ENCODE measurements at places on chromosomes 2 and 18. TPM values are rescaled to one million over a fixed set of nuclear protein-coding genes. Genes with fewer than 3 reads are reported as not detected.

ELOA2 gene
- not detected for total RNA-seq

RNF25 gene
- 3.6 TPM for total RNA-seq

ZNF804A gene
- total RNA-seq: not detected

CLIP4 gene
- total RNA-seq: 9.6 TPM

NCKAP5 gene
- total RNA-seq: 8.0 TPM

SPAG16 gene
- 117 TPM for total RNA-seq

MAL gene
- 95.5 TPM for total RNA-seq

CCDC178 gene
- not detected for total RNA-seq

TBR1 gene
- not detected for total RNA-seq

ANKRD30B gene
- total RNA-seq: not detected

CPO gene
- not detected for total RNA-seq

DNA sequence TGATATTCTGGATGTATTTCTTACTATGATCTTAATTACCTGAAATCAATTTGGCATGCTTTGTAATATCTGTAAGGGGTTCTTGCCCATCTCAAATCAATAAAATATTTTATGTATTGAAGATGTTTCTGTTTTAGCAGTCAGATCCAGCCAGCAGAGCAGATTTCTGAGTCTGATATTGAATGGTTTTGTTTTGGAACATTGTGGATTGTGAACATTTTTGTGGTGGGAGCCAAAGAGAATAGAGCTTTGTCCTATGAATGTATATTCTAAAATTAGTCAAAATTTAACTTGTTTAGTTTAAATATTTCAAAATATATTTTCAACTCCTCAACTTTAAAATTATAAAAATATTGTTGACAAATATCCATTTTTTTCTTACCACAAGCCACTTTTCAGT is 197.0 kb downstream of the UBE2E3 start:
- DNase-seq: no peak

DNA sequence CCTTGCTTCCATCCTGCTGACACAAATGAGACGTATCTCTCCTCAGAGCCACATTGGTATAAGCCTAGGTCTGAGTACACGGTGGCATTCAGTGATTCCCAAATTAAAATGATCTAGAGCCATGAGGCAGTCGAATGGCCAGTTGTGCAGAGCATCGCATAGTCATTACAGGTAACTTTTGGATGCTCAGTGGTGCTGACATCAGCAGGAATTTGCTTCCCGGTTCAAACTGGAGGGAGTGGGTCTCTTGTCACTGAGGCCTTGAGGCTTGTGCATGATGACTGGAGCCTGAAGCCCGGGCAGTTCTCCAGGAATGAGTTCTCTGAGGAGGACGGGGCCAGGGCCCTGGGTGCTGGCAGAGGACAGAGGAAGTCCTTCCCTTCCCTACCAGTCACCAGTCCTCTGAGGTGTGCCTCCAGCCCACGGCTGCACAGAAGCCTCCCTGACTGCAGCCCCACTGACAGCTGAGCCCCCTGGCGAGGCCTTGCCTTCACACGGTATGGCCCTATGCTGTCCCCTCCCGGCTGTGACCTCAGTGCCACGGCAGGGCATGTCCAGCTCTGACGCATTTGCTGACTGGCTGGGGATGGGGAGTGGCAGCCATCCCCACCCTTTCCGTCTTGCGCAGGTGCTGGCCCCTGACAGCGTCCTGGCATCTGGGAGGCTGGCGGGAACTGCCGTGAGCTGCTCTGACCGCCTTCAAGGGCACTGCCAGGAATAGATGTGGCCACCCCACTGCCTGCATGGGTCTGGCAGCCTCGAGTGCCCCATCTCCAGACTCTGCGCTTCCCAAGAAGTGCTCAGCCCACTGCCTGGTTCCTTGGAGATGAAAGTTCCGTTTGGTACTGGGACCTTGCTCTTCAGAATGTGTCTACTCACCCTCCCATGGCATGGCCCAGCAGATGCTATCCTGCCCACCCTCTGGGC is 117.4 kb downstream of the CELF4 start:
- DNase-seq: no peak

- DNase-seq: no peak
Observed at GRCh38 chr18:69558052-69558451, 157.4 kb downstream of the DOK6 start.

GRCh38 chr2:6412533-6413091 is 453.1 kb downstream of the CMPK2 start:
- DNase-seq: no peak

GRCh38 chr2:236221798-236222197 is 42.4 kb downstream of the ASB18 start:
- no peak for DNase-seq

DNA sequence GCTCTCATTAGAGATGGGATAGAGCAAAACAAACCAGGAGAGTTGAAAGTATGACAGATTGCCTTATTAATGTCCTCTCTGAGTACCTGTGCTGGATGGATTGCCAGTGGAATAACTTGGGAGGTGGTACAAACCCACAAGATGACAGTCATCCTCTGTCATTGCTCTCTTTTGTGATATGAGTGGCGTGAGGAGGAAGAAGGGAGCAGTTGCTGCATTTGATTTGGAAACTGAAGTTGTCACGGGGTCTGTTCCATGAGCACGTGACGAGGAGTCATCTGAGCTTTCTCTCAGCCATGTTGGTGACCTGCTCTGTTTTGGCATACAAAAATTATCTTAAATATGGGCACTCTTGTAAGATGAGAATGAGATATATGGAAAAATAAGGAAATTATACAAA is 204.9 kb downstream of the FAM210A start:
- DNase-seq: no peak

DNA sequence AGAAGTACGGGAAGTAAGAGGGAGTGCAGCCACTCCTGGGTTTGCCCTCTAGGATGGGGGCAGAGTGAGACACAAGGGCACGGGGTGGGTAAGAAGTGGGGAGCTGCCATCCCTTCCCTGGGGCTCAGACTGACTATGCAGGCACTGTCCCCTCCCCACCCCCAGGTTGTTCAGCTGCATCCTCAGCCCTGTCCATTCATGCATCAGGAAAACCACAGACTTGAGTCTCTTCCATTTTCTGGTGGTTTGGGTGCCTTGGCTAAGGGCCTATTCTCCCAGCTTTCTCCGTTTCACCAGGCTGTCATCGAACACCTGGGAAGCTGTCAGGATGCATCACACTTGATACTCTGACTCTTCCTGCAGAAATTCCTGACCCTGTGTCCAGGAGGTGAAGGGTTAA is 111.9 kb downstream of the TFCP2L1 start:
- DNase-seq: no peak

DNA sequence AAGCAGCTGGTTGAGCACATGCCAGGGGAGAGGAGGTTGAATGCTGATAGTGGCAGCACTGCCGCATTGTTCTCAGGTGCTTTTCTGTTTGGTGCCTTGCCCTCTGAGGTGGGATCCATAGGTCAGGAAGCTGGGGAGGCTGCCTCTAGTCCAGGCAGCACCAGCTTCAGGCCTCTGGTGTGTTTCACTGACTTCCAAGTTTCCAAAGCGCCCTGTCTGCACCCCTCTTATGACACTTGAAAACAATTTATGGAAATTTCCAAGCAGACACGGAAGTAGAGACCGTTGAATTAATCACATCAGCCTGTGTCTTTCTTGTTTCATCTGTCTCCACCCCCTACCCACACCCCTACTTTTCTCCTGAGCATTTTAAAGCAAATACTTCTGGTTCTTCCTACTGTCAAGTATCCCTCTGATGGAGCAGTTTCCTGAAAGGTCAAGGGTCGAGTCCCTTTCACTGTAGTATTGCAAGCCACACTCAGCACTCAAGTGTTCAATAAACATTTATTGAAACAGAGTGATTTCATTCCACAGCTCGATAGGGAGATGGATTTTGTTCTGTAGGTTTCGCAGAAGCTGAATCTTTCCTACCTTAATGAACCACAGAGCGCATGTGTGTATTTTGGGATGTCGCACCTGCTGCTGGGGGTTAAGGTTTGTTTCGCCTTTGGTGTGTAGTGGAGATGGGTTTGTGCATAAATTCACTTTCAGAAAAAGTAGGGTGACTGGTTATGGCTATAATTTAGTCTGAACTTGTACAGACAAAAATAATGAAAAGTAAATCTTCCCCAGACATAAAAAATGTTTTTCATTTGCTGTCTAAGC is 21.4 kb downstream of the DGKD start:
- no peak for DNase-seq

GRCh38 chr2:8570637-8571036 is 111.2 kb upstream of the ID2 start:
- no peak for DNase-seq

GRCh38 chr2:113910967-113911678 is 21.2 kb downstream of the ACTR3 start:
- DNase-seq: no peak

- no peak for DNase-seq
Observed at GRCh38 chr2:191935247-191935646, 88.4 kb upstream of the CAVIN2 start.

DNA sequence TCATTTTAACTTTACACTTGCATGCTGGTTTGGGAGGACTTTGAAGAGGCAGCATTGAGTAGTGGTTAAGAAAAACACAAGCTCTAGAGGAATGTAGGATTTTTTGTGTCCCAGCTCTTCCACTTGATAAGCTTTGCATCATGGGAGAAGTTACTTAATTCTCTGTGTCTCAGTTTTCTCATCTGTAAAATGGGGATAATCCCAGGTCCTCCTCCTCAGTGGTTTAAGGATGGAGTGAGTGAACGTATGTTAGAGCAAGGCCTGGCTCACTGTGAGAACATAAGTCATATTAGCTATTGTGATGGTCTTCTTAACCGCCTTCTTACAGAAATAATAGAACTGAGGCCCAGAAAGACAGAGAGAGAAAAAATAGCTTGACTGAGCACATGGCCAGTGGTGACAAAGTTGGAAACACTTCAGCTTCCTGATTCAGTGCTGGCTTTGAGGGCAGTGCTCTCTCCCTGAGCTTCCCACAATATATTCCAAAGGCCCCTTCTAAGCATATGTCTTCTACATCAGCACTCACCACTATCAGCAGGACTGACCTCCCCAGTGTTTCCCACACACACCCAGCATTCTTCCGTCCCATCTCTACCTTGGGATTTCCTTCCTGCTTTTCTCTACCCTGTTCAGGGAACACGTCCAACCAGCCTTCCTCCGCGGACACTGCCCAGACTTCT is 214.9 kb upstream of the TNP1 start:
- no peak for DNase-seq

GRCh38 chr18:46387441-46388131 is 269.4 kb downstream of the LOXHD1 start:
- no peak for DNase-seq

- peak; percentile 17 for DNase-seq
Observed at GRCh38 chr2:241900251-241901017, 30.9 kb downstream of the RTP5 start.

DNA sequence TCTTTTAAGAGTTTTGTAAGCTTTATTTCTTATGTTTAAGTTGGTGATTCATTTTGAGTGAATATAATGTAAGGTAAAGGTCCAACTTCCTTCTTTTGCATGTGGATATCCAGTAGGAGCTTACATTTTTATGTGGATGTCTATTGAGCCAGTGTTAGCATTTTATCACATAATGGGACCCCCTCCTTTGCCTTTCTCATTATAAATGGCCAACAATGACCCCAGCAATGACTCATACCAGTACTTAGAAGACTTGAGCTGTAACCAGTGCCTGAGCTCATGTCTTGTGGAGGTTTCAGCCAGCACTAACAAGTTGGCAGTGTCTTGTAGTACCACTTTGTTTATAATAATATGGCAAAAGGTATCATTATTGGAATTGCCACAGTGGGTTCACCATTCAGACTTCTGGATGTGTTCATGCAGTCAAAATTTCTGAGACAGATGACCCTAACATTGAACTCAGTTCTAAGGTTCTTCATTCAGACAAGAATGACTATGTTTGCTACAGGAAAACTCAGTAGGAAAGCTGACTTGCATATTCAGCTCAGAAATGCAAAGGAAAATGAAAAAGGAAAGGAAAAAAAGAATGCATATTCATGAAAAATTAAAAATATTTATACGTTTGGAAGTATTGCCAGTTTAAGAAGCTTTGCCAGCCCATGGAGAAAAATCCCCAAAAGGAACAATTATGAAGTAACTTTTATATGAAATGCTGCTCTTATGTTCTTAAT is 41.0 kb downstream of the CDKL4 start:
- no peak for DNase-seq

GRCh38 chr18:7000484-7001096 is 117.0 kb downstream of the LAMA1 start:
- peak; percentile 50 for DNase-seq

DNA sequence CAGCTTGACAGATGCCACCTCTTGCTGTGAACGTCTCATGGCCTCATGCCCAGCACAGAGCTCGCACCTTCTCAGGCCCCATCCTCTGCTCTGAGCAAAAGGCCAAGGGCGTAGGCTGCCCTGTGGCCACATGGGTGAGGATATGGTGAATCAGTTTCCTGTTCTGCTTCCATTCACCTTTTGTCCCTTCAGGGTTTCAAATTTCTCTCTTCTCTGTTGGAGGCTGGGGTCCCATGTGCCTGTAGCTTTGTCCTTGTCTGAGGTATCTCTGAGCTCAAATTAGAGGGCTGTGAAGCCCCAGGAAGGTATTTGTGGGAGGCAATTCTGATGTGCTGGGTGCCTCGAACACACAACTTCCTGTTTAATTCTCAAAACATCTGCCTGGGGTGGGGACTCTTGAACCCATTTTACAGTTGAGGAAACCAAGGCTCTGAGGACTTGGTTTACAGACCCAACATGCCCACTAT is 29.0 kb downstream of the ZAP70 start:
- DNase-seq: no peak

GRCh38 chr2:25301453-25302352 is 40.0 kb downstream of the DNMT3A start:
- DNase-seq: no peak

DNA sequence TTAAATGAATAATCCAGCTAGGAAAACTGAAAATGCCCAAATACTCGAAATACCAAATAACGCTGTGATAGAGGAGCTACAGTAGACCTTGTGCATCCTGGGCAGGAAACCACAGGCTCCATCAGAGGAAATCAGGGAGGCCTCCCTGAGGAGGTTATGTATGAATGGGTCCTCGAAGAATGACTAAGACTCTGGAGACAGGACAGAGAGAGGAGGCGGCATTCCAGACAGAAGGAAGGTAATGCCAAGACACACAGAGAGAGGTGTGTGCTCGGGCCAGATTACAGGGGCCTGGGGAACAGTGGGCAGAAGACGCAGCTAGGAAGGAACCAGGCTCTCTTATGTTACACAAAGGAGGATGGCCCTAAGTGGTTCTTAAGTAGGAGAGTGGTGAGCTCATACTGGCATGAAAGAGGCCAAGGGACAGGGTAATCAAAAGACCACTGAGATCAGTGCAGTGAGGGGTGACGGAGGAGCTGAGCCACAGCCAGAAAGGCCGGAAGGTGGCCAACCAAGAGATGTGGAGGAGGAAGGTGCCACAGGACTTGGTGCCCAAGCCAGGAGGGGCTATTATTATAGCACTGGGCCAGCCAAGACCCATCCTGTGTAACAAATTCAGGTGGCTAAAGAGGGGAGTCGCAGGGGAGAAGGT is 9.9 kb downstream of the ST3GAL5 start:
- no peak for DNase-seq

- no peak for DNase-seq
Observed at GRCh38 chr2:216482640-216483039, 16.0 kb upstream of the RPL37A start.

GRCh38 chr2:109222825-109223471 is 93.9 kb downstream of the SH3RF3 start:
- no peak for DNase-seq

All from stomach (tissue), 19 donors.